ENCODE measurements at places on chromosomes 12 and 14.
A peak's percentile ranks its signal among the peaks of the same experiment; 100 is the strongest.

GRCh38 chr14:87623616-87624015, 369.4 kb downstream of the GALC start:
- no peaks in the 10 kb centered on the region for H3K36me3 ChIP-seq
- H3K27ac ChIP-seq: no peak overlapping the region
- H3K4me3 ChIP-seq: no peak overlapping the region

GRCh38 chr12:10069099-10069498, 29.7 kb downstream of the CLEC1A start:
- H3K27ac ChIP-seq: no peak overlapping the region
- H3K4me3 ChIP-seq: no peak overlapping the region
- H3K4me1 ChIP-seq: peaks cover 5% of the 10 kb centered on the region
- no peaks in the 10 kb centered on the region for H3K36me3 ChIP-seq

DNA sequence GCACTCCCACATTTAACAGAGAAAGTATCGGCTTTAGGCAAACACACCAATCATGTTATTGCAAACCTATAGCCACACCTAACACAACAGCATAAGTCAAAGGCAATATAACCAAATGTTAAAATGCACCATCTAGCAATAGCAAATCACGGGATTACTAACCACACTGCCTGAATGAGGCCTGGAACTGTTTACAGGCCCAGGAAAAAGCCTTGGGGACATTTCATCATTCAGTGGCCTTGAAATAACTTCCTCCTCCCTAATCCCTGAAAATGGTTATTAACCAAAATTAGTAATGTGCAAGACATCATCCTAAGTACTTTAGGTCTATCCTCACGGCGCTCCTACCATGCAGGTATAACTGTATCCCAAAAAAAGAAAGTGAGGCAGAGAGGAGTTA, 2.3 kb downstream of the GALC start:
- no peak for DNase-seq
- no peak overlapping the region for H3K27ac ChIP-seq
- no peaks in the 10 kb centered on the region for H3K27me3 ChIP-seq
- no peak overlapping the region for H3K4me3 ChIP-seq

- H3K36me3 ChIP-seq: peaks cover 36% of the 10 kb centered on the region
- H3K27me3 ChIP-seq: no peaks in the 10 kb centered on the region
- DNase-seq: no peak
- no peak overlapping the region for H3K27ac ChIP-seq
- no peak overlapping the region for H3K4me3 ChIP-seq
Measured at GRCh38 chr14:35117112-35117511, 4.7 kb downstream of the PPP2R3C start.

DNA sequence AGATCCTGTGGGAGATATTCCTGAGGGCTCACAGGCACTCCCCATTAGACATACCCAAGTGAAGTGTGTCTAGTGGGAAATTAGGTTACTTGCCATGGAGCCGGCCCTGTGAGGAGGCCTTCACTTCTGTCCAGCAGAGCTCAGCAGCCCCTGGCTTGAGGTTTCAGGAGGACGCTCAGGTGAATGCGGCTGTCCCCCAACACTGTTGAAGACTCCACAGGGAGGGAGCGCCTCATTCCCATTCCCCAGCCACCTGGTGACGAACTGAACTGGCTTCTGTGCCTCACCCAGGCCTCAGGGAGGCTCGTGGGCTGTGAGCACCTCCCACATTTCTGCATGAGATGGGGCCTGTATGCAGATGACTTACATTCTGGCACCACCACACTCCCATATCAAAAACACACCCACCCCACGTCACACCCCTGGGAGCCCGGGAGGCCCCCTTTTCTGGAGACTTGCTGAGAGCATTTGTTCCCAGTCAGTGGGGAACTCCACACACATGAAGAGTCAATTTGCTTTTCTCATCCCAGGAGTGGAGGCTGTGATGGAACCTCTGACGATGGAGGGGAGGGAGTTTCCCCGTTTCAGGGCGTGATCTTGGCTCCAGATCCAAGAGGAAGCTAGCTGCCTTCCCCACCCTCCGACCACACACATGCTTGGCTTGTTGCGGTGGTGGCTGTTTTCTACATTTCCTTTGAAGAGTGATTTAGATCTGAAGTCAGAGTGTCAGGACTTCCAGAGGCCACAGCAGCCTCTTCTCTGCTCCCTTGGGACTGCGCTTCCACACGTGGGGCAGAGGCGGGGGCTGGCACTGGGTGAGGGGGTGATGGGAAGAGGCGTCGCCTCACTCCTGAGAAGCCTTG, 120.7 kb downstream of the ADGRD1 start:
- H3K36me3 ChIP-seq: no peaks in the 10 kb centered on the region
- no peak overlapping the region for H3K27ac ChIP-seq
- no peak for DNase-seq
- no peaks in the 10 kb centered on the region for H3K4me1 ChIP-seq
- H3K27me3 ChIP-seq: no peaks in the 10 kb centered on the region

DNA sequence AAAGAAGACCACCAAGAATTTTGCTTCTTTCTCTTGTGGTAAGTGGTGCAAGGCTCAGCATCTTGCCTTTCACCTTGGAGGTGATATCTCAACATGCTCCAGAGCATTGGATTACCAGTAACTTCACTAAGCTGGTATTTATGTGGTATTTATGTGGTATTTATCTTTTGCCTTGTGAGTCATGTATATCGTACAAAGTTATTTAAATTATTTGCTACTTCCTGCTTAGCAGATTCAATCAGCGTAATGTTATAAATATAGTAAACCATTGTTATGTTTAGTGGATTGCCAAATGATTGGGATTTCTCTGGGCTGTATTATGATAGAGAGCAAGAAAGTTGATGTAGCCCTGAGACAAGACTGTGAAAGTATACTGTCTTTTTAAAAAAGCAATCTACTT, 366.4 kb downstream of the IPO8 start:
- H3K4me3 ChIP-seq: no peak overlapping the region
- H3K36me3 ChIP-seq: no peaks in the 10 kb centered on the region
- no peaks in the 10 kb centered on the region for H3K27me3 ChIP-seq
- H3K4me1 ChIP-seq: no peaks in the 10 kb centered on the region
- no peak for DNase-seq

DNA sequence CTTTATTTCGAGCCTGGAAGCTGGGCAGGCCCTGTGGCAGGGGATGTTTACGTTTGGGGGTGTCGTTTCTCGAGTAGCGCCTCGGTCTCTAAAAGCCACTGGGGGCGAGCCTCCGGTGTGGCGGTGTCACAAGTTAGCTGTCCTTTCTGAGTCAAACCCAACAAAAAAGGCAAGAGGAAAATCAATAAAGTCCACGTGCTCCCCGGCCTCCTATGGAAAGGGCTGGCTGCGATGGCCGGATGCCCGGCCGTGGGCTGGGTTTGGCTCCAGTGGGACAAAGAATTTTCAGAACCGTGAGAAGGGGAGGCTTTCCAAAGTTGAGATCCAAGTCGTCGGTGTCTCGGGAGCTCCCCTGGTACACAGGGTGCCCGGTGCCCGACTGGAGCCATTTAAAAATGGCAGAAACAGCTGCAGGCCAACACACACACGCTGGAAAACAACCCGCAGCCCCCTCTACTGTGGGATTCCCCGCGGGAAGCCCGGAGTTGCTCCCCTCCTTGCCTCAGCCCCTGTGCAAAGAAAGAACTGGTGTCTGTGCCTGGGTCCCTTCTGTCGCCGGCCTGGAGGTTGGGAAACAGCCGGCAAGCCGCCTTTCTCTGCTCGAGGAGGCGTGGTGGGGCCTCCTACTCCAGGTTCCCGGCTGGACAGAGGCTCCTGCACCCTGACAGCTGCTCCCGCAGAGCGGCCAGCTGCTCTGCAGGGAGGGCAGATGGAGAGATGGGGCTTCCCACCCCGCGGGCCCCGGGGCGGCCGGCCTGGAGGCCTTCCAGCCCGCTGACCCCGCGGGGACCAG, 1.9 kb downstream of the BCL7A start:
- peaks cover 76% of the 10 kb centered on the region for H3K4me1 ChIP-seq
- peak overlapping the region; percentile 86 for H3K4me3 ChIP-seq
- peaks cover 14% of the 10 kb centered on the region for H3K36me3 ChIP-seq
- no peaks in the 10 kb centered on the region for H3K27me3 ChIP-seq
- DNase-seq: peak; percentile 79
- H3K27ac ChIP-seq: peak overlapping the region; percentile 95

- H3K36me3 ChIP-seq: peaks cover 36% of the 10 kb centered on the region
- H3K4me1 ChIP-seq: peaks cover 12% of the 10 kb centered on the region
- no peaks in the 10 kb centered on the region for H3K27me3 ChIP-seq
- H3K4me3 ChIP-seq: no peak overlapping the region
- no peak for DNase-seq
Measured at GRCh38 chr12:95096378-95096777, 23.0 kb upstream of the NR2C1 start.

GRCh38 chr12:124913474-124914391, 717 bp downstream of the UBC start:
- H3K4me1 ChIP-seq: peaks cover 68% of the 10 kb centered on the region
- H3K4me3 ChIP-seq: peak overlapping the region; percentile 98
- peaks cover 16% of the 10 kb centered on the region for H3K36me3 ChIP-seq
- peak; percentile 91 for DNase-seq

DNA sequence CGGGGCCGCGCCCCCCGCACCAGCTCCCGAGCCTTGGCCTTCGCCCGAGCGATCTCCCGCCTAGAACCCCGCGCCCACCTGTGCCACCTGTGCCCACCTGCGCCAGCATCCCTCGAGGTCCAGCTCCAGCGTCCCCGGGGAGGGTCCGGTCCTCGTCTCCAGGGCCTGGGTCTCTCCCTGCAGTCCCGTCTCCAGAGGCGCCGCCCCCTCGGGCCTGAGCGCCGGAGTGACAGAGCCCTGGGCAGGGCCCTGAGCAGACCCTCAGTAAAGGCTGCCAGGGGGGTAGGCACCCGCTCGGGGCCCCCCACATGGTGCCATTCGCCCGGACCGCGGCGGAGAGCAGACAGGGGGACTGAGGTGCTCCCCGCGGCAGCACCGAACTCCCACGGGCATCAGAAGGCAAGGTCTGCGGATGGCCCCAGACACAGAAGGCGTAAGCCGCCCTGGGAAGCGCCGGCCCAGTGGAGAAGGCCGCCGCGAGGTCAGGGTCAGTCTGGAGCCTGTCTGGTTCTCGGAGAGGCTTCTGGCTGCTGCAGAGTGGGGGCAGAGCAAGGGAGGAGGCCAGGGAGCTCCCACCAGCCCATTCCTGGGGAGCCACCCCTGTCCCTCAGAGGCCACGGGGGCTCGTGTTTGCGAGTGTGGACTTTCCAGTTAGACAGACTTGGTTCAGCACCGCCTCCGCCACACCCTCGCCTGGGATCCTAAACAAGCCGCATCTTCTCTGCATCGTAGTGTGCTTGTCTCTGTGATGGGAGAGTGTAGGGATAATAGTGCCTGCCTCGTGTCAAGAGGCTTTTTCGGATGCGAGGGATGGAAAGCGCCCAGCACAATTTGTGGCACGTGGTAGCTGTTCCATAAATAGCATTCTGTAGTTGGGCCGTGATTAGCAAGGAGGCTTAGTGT, 1.1 kb upstream of the PPP1R13B start:
- H3K4me3 ChIP-seq: peak overlapping the region; percentile 68
- no peaks in the 10 kb centered on the region for H3K36me3 ChIP-seq
- H3K27me3 ChIP-seq: no peaks in the 10 kb centered on the region
- H3K4me1 ChIP-seq: peaks cover 8% of the 10 kb centered on the region

DNA sequence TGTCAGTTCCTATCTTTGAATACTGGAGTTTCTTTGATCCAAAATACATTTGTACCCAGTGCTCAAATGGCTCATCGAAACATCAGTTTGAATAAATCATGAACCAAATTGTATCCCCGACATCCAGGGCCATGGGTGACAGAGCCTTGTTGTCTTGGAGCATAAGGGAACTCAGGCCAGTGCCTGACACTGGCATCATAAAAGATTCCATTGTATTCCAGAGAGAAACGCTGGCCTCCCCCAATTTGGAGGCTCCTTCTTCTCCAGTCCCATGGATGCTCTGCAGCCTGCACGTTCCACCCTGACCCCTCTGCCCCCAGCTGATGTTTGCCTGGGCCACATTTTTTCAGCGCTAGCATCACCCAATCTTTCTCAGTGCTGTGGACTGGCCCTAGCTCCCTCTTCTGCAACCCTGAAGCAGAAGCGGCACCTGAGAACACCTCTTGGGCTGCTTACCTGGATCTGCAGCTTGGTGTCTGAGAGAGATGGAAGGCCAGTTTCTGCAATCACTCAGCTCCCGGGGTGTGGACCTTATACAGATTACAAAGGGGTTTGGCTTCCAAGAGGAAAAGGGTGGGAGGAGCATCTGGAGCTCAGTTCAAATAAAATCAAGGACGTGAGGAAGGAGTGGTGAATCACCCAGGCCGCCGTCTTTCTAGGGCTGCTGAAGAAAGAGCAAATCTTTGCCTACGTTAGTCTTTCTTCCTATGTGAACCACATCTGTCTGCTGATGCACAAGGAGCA, at the start of gene RNASE1:
Gene RNASE1, minus strand, starts transcription at position 504 of the 744 bp plus-strand sequence. CDS start 776 bp downstream, outside the sequence.
- no peak within 1 kb of the TSS for H3K27ac ChIP-seq
- DNase-seq: no peak
- H3K4me3 ChIP-seq: no peak within 1 kb of the TSS
- H3K27me3 ChIP-seq: 0 out of 2 replicates have a peak, but pooled peaks cover 2% of the 10 kb centered on the region

- peak; percentile 51 for DNase-seq
- peaks cover 8% of the 10 kb centered on the region for H3K4me1 ChIP-seq
Measured at GRCh38 chr12:1812650-1813302, 7.6 kb upstream of the LRTM2 start.

DNA sequence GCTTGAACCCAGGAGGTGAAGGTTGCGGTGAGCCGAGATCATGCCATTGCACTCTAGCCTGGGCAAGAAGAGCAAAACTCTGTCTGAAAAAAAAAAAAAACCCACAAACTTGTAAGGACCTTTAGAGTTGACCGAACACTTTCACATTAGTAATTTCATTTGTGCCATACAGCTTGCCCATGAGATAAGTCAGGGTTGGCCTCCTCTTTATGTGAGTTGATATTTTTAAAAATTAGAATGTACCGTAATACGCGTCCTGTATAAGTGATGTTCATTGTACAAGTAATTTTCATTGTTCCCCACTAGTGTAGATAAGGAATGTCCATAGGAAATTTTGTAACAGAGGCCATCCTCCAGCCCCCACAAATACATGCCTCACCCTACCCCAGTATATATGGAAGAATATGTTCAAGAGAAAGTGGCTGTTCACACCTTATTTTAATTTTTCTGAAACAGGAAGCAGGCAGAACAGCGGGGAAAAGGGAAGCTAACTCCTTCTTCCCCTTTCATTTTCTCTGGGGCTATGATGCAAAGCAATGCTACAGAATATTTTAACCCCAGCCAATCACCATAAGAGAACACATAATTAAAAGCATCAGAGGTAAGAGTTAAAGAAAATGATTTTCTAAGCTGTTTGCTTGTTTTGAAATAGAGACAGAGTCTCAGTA, 31.9 kb upstream of the HIF1A start:
- peak overlapping the region; percentile 7 for H3K4me3 ChIP-seq
- H3K27me3 ChIP-seq: no peaks in the 10 kb centered on the region
- no peaks in the 10 kb centered on the region for H3K36me3 ChIP-seq
- peak overlapping the region; percentile 96 for H3K27ac ChIP-seq
- H3K4me1 ChIP-seq: peaks cover 60% of the 10 kb centered on the region
- peak; percentile 95 for DNase-seq

DNA sequence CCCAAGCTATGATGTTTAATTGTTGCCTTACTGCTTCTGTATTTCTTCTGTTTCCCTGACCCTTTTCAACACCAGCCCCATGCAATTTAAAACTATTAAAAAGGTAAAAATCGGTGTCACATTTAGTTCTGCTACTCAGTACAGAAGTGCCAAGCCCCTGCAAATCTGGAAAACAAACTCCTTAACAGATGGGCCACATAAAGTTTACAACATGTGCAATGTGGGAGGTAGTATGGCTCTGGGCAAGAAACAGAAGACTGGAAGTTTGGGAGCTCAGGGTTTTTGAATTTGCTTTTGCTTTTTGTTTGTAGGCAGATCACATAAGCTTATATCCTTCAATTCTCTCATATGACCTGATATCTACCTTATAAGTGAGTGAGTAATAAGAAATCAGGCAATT, 404.0 kb upstream of the ATP2B1 start:
- no peak overlapping the region for H3K4me3 ChIP-seq
- no peak for DNase-seq
- H3K27me3 ChIP-seq: no peaks in the 10 kb centered on the region
- H3K4me1 ChIP-seq: no peaks in the 10 kb centered on the region
- no peak overlapping the region for H3K27ac ChIP-seq
- H3K36me3 ChIP-seq: no peaks in the 10 kb centered on the region

Measured in Karpas-422 (cell line).